Activated effector memory CD4-positive, alpha-beta T cell treated with anti-CD3 and anti-CD28 coated beads, Interleukin-2, amount 50 U/mL, for 16 hours (primary cell): ENCODE measurements at places on chromosomes 2 and 18.

DNA sequence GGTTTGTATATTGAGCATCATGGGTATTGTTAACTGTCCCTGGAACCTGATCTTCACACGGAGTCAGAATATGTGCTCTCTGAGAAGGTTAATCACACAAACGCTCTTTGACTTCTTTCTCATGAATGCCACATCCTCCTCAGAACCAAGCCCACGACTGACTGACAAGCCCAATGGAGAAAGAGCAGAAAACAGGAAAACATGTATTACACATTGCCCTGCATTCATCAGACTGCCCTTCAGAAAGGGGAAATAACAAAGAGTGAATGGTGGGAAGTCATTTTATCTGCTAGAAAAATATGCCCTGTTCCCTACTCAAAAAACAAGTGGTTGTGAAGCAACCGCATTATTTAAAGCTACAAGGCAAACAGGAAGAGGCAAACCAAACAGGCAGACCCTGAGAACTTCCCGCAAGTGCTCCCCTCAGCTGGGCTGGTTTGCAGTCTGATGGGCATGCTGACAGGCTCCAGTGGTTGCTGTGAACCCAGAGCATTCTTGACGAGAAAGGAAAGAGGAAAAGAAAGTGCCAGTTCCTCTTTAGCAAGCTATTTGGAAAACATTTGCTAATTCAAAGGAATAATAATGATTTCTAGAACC, 172.9 kb upstream of the SETBP1 start:
- DNase-seq = no peak

GRCh38 chr2:199378948-199379650, 78.6 kb downstream of the SATB2 start:
- DNase-seq = no peak

DNA sequence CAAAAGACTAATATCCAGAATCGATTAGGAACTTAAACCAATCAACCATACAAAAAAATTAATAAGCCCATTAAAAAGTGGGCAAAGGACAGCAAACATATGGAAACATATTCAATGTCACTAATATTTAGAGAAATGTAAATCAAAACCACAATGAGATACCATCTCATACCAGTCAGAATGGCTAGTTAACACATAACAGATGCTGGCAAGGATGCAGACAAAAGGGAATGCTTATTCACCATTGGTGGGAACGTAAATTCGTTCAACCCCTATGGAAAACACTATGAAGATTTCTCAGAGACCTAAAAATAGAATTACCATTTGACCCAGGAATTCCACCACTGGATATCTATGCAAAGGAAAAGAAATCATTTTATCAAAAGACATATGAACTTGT, 468.2 kb upstream of the ST6GAL2 start:
- no peak for DNase-seq

DNA sequence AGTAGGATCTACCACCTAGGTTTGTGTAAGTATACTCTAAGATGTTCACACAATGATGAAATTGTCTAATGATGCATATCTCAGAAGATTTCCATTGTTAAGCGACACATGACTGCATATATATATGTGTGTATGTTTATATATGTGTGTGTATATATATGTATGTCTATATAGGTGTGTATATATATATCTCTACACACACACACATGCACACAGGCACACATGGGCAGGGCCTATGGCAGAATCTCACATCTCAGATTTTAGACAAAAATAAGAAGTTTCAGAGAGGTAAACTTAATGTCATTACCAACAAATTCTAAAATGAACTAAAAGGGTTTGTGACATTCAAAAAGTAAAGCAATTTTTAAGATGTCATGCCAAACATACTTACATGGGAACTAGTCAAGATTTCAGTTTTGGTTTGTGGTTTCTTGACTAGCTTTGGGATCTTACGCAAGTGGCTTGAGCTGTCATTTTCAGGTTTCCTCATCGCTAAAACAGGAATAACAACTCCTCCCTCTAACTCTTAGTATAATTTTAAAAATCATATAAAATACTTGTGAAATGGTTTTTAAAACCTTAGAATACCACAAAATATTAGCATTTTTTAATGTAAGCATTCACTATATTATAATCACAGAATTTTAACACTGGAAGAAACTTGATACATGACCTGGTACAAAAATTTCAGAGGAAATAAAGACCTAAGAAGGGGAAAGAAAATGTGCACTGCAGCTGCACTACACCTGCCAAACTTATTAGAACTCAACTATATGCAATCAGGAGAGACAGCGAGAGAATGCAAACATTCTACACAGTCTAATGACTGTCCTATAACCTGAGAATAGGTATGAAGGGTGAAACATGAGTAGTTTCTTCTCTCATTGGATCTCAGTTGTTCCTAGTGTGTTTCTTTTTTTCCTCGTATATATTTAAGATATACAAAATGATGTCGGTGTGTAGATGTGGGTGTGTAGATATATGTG, 75.7 kb downstream of the TTC21B start:
- DNase-seq = no peak

GRCh38 chr2:44954447-44954888, 13.0 kb downstream of the SIX3 start:
- DNase-seq = no peak

DNA sequence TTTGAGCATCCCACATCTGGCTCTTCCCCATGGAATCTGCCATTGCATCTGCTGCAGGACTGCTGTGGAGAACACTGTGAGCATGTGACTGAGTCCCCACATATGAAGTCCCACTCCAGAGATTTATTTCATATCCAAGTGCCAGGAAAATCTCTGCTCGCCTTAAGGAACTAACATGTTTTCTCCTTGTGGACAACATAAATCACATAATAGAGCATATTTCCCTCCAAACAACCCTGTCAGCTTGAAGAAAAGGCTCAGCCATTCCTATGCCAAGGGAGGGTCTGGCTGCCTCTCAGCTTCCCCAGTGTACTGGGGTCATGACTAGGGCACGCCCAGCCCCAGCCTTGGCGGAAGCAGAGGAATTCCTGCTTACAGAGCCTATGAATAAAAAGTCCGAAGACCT, 193.7 kb downstream of the DNER start:
- no peak for DNase-seq

GRCh38 chr2:86082756-86083155, 22.9 kb downstream of the POLR1A start:
- DNase-seq = no peak

- no peak for DNase-seq
These were observed 41.0 kb downstream of the SNED1 start for GRCh38 chr2:241039416-241039815.
